CD4-positive, alpha-beta T cell treated with Interleukin-4 for 1 hour (primary cell): ENCODE measurements at places on chromosomes 6 and 20.

GRCh38 chr6:41966961-41967311 is 25.3 kb upstream of the CCND3 start:
- no peak for DNase-seq

GRCh38 chr6:87731818-87732661 is 30.0 kb upstream of the AKIRIN2 start:
- peak; percentile 77 for DNase-seq

DNA sequence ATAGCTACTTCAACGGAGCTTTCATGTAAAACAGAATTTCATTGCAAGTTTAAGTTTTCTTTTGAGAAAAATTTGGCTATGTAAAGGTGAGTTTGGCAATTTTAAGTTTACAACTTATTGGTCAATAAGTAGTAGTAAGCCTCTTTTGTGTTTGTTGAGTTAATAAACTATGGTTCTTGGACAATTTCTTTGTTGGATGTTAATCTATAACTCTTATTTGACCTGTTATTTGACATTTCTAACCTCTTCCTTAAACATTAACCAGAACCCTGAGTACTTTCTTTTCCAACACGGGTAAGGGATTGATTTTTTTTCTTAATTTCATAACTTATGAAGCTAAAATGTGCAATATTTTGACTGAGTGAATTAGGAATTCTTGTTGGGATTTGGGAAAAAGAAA is 354.4 kb downstream of the PRKN start:
- DNase-seq: no peak

DNA sequence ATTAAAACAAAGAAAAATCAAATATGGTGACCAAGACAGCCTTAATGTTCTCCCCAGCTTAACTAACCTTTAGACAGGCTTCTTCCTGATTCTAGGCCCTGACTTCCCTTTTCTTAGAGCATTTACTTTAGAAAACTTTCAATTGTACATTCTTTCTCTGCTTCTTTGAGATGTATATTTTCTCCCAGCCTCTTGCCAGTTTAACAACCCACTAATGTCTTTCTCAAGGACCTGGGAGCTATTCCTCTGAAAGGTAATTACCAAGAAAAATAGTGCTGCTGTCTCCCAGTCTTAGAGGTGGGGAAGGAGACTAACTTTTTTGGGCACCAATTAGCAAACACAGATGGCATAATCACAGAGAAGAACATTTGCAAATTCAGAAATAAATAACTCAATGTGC is 62.8 kb upstream of the KCNQ5 start:
- DNase-seq: no peak

- no peak for DNase-seq
Measured at GRCh38 chr6:150177952-150178520, 35.2 kb downstream of the PPP1R14C start.

DNA sequence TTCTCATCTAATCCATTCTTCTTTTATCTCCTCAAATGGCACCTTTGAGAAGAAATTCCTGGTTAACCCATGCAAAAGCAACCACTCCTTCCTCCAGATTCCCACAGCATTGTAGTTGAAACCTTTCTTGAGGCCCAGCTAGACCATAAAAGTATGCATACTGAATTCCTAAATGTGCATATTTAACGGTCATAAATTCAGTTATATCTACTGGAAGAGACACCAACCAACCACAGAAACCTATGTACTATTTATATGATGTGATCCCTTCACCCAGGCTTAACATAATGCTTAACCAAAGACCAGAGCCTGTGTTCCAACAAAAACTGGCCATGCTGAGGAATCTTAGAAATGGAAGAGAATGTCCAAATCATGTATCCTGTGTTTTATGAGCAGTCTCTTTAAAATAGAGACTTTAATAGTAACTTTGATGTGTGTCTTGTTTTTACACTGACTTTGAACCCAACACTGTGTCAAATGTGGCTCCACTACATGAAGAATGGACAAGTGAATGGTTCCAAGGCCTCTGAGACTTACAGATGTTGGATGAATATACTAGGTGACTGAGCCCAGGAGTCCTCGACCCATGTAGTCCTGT is 11.4 kb upstream of the TAF8 start:
- no peak for DNase-seq

GRCh38 chr6:148620579-148621298 is 126.1 kb upstream of the UST start:
- no peak for DNase-seq

GRCh38 chr20:37331060-37331857 is 14.7 kb upstream of the SRC start:
- no peak for DNase-seq

GRCh38 chr6:43984442-43985321 is 142.6 kb downstream of the MRPL14 start:
- DNase-seq: no peak

GRCh38 chr6:69527921-69528476 is 268.8 kb downstream of the LMBRD1 start:
- DNase-seq: no peak

GRCh38 chr20:8542110-8542486 is 410.0 kb downstream of the PLCB1 start:
- no peak for DNase-seq

DNA sequence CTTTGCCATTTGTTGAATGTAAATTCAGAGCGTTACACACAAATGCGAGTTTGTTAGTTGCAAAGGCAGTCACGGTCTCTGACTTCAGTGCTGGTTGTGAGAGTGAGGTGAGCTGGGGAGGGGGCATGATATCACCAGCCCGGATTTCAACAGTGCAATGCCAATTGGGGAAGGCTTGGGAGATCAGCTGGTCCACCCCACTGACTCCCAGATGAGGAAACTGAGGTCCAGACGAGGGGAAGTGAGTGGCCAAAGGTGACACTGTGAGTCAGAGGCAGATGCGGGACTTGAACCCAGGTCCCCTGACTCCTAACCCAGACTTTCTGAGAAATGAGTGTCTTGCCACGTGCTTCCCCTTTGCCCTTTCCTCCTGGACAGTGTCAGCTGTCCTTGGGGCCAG is 62.1 kb downstream of the CEBPB start:
- peak; percentile 23 for DNase-seq

- peak; percentile 18 for DNase-seq
Measured at GRCh38 chr20:13119583-13119982, 101.5 kb upstream of the ISM1 start.

GRCh38 chr6:100276311-100277057 is 188.2 kb downstream of the SIM1 start:
- DNase-seq: no peak

DNA sequence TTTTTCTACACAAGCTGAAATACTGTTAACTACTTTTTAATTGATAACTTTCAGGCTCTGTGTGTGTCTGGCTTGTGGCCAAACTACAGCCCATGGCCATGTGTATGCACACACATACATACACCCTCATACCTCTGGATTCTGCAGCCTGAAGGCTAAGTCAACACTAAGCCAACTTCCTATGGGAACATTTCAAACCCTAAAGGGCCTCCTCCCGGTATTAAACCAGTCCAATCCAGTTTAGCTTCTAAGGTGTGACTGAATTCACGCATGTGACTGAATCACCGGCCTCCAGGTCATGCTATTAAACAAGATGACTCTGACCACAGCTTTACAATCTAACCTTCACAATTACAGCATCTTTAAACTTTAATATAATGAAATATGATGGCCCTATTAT is 20.7 kb upstream of the DST start:
- DNase-seq: no peak

GRCh38 chr6:114712129-114712662 is 369.4 kb upstream of the HS3ST5 start:
- no peak for DNase-seq

- no peak for DNase-seq
Measured at GRCh38 chr6:14211562-14211942, 94.0 kb downstream of the CD83 start.

DNA sequence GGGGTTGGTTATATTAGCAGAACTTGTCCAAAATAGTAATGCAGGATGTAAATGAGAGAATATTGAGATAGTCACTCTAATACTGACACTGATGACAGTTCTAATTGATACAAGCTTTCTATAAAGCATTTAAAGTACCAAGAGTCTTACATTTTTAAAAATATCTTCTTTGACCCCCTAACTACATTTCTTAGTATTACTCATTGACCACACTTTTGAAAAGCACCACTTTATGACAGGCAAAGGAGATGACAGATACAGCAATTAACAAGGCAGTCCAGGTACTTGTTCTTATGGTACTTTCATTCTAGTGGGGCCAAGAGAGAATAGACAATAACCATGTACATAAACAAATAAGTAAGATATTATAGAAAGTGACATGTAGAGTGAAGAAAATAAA is 139.4 kb upstream of the EYA4 start:
- DNase-seq: no peak

- DNase-seq: no peak
Measured at GRCh38 chr6:92541448-92542060, 877.8 kb downstream of the EPHA7 start.

GRCh38 chr20:7410150-7410549 is 530.1 kb downstream of the HAO1 start:
- no peak for DNase-seq

- no peak for DNase-seq
Measured at GRCh38 chr6:139060332-139060731, 31.8 kb downstream of the ABRACL start.
